ENCODE measurements at places on chromosomes 7 and 10.

DNA sequence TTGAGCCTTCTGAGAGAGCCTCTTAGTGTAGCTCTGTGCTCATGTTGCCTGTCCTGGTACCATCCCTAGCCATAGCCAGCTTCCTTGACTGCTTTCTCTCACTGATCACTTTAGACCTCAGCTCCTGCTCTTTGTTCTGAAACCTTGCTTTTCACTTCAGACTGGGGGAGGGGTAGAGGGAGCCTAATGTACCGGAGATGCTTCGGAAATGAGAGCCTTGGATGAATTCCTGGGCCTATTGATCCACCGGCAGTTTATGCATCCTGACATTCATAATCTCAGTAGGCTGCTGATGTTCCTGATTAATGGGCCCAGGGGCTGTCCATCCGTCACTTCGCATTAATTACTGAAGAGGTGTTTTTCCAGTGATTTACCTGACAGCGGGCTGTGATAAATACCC is 38.8 kb downstream of the R3HCC1L start:
- DNase-seq, result no peak

GRCh38 chr7:30988351-30989005 is 24.7 kb downstream of the GHRHR start:
- DNase-seq, result no peak

DNA sequence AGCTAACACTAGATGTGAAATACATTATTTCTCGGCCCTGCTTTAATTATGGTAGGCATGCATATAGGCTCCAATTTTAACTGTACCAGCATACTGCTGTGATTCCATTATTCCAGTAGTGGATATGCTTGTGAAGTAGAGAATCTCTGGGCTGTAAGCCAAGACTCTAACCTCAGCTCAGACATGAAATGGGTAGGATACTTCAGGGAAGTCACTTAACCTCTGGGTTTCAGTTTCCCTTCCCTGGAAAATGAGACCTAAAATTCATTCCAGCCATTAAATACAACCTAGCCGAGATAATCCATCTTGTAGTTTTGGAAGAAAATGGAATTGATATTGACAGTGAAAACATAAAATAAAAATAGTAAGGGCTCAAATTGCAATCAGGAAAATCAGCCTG is 59.6 kb upstream of the TRIL start:
- no peak for DNase-seq

DNA sequence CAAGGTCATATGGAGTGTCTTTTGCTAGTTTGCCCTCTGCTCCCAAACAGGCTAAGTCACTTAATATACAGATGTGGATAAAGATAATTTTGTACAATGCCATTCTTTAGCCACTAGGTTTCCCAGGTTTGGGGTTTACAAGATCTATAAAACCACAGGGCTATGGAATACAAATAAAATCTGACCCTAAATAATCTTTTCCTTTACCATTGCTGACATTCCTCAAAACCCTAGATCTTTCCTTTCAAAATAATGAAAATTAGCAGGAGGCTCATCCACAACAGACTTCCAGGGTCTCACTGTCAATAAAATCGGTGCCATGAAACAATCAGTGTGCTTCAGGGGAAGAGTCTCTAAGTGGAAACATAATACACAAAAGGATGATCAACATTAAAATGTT is 148.4 kb downstream of the CPEB3 start:
- DNase-seq, result no peak

- no peak for DNase-seq
Measured at GRCh38 chr7:73823873-73824592, 6.8 kb upstream of the CLDN4 start.

Measured in Panc1 (cell line).